ENCODE measurements at places on chromosomes 4 and X.

GRCh38 chr4:19689511-19689910 lies 562.2 kb upstream of the SLIT2 start:
- no peaks in the 10 kb centered on the region for H3K27me3 ChIP-seq
- no peak overlapping the region for H3K4me3 ChIP-seq
- no peaks in the 10 kb centered on the region for H3K36me3 ChIP-seq

DNA sequence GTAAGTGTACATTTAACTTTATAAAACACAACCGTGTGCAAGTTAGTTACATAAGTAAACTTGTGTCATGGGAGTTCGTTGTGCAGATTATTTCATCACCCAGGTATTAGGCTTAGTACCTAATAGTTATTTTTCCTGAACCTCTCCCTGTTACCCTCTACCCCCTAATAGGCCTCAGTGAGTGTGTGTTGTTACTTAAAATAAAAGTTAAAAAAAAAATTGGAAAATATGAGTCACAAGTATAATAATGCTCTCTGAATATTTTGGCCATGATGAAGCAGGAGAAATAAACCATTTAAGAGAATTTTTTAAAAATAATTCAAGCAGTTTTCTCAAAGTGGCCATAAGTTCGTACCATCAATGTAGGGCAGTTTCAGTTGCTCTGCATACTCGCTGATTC lies 105.1 kb upstream of the GRID2 start:
- no peaks in the 10 kb centered on the region for H3K36me3 ChIP-seq
- H3K27ac ChIP-seq, result no peak overlapping the region
- H3K4me1 ChIP-seq, result no peaks in the 10 kb centered on the region
- DNase-seq, result no peak

DNA sequence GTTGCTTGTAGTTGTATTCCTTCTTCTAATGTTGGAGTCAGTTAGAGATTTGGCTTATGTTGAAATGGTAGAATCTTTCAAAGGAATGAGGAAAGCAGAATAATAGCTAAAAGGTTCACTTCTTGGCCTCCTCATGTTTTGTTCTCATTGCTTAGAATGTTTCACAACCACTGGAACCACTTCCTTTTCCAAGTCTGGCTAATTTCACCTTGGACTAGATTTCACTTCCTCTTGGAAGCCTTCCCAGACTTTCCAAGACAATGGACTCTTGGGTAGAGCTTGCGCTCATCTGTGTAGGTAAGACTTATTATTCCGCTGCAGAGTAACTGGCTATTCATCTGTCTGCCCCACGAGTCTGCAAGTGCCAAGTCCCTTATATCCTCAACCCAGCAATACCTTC lies 8.3 kb downstream of the SPATA18 start:
- H3K36me3 ChIP-seq, result no peaks in the 10 kb centered on the region
- no peak overlapping the region for H3K27ac ChIP-seq
- no peak overlapping the region for H3K4me3 ChIP-seq

DNA sequence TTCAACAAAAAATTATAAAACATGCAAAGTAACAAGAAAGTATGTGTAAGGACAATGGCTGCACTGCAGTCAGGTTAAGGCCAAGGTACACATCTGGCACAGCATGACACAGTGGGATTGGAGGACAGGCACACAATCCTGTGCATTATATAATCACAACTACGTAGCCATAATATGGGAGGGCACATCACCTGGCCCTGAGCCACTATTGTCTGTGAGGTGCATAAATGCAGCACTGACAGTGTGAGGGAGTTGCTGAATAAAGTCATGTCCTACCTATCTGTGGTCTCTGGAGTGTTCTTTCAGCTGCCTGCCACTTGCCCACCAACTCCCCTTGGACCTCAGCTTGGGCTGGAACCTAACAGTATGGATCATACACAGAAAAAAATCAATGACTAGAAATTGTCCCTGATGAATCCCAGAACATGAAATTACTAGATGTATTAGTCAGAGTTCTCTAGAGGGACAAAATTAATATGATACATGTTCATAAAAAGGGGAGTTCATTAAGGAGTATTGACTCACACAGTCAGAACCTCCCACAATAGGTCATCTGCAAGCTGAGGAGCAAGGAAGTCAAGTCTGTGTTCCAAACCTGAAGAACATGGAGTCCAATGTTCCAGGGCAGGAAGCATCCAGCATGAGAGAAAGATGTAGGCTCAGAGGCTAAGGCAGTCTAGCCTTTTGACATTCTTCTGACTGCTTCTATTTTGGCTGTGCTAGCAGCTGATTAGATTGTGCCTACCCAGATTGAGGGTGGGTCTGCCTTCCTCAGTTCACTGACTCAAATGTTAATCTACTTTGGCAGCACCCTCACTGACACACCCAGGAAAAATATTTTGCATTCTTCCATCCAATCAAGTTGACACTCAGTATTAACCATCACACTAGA lies 46.4 kb upstream of the KCTD8 start:
- no peaks in the 10 kb centered on the region for H3K4me1 ChIP-seq
- H3K27me3 ChIP-seq, result no peaks in the 10 kb centered on the region
- no peaks in the 10 kb centered on the region for H3K36me3 ChIP-seq

DNA sequence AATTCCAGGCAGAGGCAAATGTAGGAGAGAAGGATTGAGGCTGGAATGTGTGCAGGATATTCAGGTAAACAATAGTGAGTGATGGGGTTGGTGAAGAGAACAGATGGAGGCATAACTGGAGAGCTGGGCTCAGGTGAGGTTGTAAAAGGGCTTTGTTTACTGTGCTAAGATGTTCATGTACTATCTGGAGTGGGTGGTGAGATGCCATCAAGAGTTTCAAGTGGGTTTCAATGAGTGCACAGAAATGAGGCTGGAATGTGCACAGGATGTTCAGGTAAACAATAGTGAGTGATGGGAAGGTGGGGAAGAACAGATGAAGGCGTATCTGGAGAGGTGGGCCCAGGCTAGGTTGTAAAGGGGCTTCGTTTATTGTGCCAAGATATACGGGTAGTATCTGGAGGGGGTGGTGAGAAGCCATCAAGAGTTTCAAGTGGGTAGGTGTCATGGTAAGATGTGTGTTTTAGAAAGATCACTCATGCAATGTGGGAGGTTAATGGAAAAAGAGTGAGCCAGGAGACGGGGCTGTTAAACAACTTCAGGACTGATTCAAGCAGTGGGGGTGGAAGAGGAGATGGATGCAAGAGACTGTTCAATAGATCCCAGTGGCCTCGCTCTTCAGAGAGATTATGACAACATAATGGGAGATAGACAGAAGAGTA lies 25.4 kb upstream of the NMU start:
- no peaks in the 10 kb centered on the region for H3K27me3 ChIP-seq
- no peak overlapping the region for H3K4me3 ChIP-seq
- no peak for DNase-seq
- no peaks in the 10 kb centered on the region for H3K36me3 ChIP-seq
- no peaks in the 10 kb centered on the region for H3K4me1 ChIP-seq

DNA sequence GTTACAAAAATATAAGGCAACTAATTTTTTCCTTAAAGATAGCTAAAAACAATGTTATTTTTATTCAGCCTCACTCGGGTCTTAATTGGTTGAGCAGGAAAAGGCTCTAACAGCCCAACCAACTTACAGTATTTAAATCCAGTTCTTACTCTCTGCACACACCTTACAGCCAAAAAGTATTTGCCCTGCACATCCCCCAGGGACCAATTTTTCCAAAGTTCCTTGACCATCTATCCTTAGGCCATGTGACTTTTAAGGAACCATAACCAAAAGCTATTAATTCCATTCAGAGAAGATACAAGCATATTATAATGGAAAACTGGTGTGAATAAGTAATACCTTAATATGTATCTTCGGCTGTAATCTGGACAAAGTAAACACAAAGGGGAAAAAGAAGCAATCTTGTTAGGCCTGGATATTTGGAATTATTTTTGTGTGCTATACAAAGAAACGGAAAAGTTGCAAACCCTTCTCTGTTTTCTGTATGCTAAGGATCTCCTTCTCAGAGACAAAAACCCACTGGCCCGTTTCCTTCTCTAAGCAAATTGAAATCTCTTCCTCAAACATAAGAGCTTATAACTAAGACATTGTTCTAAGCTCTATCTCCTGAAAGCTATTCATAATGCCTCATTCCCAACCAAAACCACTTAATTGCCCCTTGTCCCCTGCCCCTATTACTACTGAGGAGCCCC lies 1.0 kb upstream of the THAP9 start:
- H3K27me3 ChIP-seq, result no peaks in the 10 kb centered on the region
- peak overlapping the region; percentile 96 for H3K27ac ChIP-seq
- H3K36me3 ChIP-seq, result no peaks in the 10 kb centered on the region
- DNase-seq, result no peak
- H3K4me3 ChIP-seq, result peak overlapping the region; percentile 49
- H3K4me1 ChIP-seq, result no peaks in the 10 kb centered on the region

GRCh38 chrX:50629774-50630173 lies 159.1 kb upstream of the DGKK start:
- no peak overlapping the region for H3K4me3 ChIP-seq
- no peaks in the 10 kb centered on the region for H3K36me3 ChIP-seq
- H3K27ac ChIP-seq, result no peak overlapping the region
- H3K27me3 ChIP-seq, result no peaks in the 10 kb centered on the region
- no peak for DNase-seq

DNA sequence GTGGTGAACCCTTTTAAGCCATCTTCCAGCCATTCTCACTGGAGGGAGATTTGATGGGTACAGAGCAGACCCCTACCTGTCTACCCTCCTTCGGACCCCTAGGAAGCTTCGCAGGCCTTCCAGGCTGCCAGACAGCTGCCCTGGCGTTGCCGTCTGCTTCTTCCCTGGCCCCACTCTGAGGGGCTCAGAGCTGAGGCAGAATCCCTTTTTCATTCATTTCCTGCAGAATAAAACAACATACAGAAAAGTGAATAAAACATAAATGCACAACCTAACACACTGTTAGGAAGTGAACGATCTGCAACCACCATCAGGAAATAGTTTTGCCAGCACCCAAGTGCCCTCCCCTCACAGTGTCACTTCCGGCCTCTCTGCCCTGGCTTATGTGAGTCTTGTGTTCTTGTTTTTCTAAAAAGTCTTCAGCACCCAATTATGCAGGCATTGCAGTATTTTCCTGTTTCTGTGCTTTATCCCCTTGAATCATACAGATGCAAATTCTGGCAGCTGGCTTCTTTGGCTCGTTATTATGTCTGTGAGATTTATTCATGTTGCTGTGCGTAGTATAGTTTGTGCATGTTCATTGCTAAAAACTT lies 5.6 kb upstream of the ADD1 start:
- H3K36me3 ChIP-seq, result no peaks in the 10 kb centered on the region
- DNase-seq, result no peak
- no peaks in the 10 kb centered on the region for H3K27me3 ChIP-seq
- H3K4me3 ChIP-seq, result no peak overlapping the region
- H3K27ac ChIP-seq, result no peak overlapping the region

DNA sequence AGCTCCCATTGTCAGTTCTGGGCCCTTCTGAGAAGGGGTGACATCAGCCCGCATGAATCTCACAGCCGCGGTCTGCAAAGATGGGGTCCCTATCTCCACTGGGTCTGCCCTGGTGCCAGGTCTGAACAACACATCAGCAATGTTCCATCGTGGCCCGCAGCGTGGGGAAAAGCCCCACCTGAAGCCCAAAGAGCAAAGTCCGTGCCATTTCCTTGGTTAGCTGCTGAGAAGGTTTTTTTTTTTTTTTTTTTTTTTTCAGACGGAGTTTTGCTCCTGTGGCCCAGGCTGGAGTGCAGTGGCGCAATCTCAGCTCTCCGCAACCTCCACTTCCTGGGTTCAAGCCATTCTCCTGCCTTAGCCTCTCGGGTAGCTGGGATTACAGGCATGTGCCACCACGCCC lies 79.4 kb downstream of the DCTD start:
- no peak for DNase-seq
- no peak overlapping the region for H3K27ac ChIP-seq
- no peaks in the 10 kb centered on the region for H3K4me1 ChIP-seq
- no peaks in the 10 kb centered on the region for H3K27me3 ChIP-seq
- H3K4me3 ChIP-seq, result no peak overlapping the region

DNA sequence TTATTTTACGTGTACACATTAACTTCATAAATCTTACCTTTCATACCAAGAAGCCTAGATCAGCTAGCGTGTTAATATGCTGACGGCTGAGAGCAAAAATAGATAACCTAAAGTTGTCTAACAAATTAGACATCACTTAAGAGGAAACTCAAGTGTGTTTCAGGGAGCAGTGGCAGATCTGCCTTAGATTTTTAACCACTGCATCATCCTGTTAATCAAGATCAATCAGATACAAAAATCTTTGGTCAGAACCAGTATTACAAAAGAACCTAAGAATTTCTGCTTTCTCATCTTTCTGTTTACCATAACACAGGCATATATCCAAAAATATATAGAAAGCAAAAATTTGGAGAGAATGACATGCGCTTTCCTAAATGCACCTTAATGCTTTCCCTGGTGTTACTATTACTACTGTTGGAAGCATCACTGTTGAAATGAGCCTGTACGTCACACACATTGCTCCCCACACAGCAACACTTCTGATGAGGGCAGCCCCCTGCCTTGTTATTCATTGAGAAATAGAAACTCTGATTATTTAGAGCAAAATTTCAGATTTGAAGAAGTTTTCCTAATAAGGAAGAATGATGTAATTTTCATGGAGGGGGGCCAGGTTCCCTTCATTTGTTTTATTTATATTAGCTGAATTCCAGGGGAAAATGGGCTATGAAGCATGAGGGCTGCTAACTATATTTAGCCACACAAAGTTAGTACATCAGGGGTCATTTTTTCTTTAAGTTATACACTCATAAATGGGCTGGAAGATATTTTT lies 152.3 kb downstream of the CBR4 start:
- H3K27ac ChIP-seq, result peak overlapping the region; percentile 70
- H3K4me3 ChIP-seq, result no peak overlapping the region
- no peak for DNase-seq
- no peaks in the 10 kb centered on the region for H3K4me1 ChIP-seq

GRCh38 chr4:184387351-184387750 lies 87.0 kb downstream of the IRF2 start:
- no peaks in the 10 kb centered on the region for H3K27me3 ChIP-seq
- peaks cover 13% of the 10 kb centered on the region for H3K4me1 ChIP-seq
- H3K27ac ChIP-seq, result no peak overlapping the region
- DNase-seq, result no peak

DNA sequence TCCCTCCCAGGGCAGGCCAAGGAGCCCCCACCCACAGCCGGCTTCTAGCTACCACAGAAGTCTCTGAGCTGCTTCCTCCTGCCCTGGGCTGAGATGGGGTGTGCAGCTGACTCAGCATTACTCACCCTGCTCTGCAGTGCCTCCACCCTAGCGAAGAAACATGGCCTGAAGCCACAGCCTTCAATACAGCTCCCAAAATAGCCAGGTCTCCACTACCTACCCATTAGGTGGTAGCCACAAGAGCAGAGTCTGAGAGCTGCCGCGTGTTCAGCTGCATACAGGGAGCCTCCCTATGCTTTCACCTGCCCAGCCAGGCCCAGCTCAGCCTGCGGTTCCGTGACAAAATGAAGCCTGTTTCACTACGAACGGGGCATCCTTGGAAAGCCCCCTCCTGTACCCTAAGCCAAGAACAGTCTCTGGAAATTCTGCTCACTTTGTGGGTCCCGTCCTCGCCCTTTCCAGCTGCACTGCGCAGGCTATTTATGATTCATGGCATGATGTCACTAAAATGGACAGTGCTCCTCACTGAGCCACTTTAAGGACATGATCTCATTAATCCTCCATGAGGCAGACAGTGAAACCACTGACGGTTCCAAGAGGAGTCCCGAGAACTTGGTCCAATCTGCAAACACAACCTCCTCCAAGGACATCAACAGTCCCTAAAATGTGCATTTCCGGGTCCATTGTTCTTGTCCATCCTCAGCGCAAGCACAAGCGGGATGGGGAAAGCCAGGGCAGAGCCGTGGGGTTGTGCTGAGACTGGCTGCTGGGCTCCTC lies 20.2 kb downstream of the WDR1 start:
- peak overlapping the region; percentile 58 for H3K27ac ChIP-seq
- peaks cover 3% of the 10 kb centered on the region for H3K4me1 ChIP-seq
- H3K27me3 ChIP-seq, result no peaks in the 10 kb centered on the region
- no peaks in the 10 kb centered on the region for H3K36me3 ChIP-seq
